ENCODE measurements at places on chromosomes 1 and 21.

DNA sequence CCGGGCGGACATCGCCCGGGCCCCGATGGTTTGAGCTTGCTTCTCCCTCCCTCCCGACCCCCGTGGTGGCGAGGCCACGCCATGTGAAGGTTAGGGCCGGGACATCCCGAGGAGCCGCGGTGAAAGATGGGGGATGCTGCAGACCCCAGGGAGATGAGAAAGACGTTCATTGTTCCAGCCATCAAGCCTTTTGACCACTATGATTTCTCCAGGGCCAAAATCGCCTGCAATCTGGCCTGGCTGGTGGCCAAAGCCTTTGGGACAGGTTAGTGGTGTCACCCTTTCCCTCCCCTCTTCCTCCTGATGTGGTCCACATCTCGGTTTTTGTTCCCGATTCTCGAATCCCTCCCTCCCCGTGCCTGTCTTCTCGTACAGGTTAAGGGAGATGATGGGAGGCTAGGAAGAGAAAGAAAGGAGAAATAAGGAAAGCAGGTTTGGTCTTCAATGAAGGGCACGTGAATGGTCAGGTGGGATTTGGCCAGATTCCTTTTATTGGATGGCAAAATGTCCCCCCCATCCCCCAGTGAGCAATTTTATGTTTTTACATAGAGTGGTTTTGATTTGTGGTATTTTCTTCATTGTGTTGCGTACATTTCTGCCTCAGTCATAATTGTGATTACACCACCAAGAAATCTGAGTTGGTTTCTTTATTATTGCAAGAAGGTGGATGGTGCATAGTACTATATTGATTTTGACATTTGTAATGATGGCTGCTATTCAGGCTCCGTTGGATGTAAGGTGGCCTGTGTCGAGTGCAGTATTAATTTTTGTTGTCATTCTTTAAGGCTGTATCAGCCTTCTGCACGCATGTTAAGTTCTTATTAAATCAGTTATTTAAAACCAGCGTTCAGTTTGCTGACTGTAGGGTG, 1.2 kb downstream of the CAMSAP2 start:
- peak; percentile 29 for DNase-seq

- no peak for DNase-seq
Measured at GRCh38 chr1:47238935-47239592, 7.0 kb upstream of the TAL1 start.

- no peak for DNase-seq
Measured at GRCh38 chr1:156645666-156646065, 3.7 kb downstream of the BCAN start.

- DNase-seq = no peak
Measured at GRCh38 chr1:164638492-164639202, 79.7 kb downstream of the PBX1 start.

DNA sequence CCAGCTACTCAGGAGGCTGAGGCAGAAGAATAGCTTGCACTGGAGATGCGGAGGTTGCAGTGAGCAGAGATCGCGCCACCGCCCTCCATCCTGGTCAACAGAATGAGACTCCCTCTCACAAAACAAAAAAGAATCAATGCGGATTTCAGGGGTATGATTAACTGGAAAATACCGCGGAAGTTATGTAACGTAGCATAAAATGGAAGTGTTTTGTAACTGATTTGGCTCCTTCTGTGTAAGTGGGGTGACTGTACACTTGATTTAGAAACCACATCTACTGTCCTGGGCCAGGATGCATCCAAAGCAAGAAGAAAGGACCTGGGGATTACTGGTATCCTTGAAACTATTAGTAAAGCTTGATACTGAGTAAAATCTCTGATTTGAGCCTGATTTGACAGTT, 3.1 kb upstream of the VAMP4 start:
- no peak for DNase-seq

Data from fibroblast of skin of right biceps (primary cell).